ENCODE measurements at places on chromosomes 11 and 22. TPM values are rescaled to one million over a fixed set of nuclear protein-coding genes. Genes with fewer than 3 reads are reported as not detected.

DNA sequence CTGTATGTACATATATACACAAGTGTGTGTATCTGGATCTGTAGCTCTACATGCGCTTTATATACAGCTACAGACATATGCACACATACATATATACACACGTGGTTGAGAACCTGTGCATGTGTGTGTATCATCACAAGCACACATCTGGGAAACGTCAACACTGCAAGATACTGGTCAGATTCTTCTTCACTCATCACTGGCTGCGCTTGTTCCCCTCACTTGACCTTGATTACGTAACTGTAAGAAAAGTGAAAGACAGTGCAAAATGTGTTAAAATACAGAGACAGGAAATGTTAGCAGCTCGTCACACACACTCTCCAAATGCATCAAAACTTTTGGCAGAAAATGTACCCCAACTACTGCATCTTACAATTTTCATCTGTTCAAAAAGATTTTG, 51.9 kb upstream of the MN1 start:
- no peak for DNase-seq

DNA sequence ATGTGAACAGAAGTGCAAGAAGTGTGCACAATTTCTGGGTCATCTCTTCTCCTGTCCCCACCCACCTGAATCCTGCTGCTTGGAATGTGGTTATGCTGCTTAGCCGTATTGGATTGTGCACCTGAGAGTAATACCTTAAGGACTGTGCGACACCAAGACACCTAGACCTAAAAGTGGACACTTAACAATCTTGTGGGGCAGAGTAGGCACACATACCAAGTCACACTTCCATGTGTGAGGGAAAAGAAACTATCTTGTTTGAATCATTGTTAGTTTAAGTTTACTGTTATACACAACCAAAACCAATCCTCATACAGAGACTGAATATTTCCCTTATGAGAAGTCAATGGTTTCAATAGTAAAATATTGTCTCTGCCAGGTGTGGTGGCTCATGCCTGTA, 93.7 kb downstream of the CCDC83 start:
- DNase-seq, result no peak

- no peak for DNase-seq
These were observed 34.7 kb downstream of the LDHAL6A start for GRCh38 chr11:18490319-18490718.

DNA sequence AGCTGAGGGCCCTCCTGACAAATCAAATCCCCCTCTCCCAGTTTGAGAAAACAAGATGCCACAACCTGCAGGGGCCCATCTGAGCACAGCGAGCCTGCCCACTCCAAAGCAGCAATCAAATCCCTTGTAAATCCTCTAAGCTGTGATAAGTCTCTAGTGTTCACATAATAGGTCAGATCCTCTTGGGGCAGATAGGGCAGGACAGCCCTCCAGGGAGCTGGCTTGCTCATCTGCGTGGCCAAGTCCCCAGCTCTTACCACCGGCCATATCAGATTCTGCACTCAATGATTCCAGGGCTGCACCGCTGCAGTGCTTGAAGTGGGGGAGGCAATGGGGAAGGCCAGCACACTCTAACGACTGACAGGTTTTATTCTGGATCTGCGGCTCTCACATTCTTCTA, 29.6 kb upstream of the FLI1 start:
- no peak for DNase-seq

DNA sequence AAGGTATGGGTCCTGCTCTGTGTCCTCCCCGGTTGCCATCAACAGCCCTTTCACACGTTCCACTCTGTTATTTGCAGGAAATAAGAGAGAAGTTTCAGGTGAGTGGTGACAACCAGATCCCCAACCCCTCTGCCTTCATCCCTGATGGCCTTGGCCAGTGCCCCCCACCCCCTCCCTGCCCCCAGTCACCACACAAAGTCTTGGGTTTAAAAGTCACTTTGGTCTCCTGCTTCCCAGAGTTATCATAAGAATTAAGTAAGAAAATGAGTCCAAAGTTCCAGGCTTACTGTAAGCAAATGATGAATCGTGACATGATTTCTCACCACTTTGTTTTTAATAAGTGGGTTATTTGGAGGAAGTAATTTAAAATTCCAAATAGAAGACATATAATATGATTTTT, 9.2 kb upstream of the OAF start:
- no peak for DNase-seq

- peak; percentile 26 for DNase-seq
These were observed 14.0 kb downstream of the C11orf42 start for GRCh38 chr11:6219359-6219758.

GRCh38 chr22:20857247-20857643, 1.4 kb downstream of the PI4KA start:
- no peak for DNase-seq

DNA sequence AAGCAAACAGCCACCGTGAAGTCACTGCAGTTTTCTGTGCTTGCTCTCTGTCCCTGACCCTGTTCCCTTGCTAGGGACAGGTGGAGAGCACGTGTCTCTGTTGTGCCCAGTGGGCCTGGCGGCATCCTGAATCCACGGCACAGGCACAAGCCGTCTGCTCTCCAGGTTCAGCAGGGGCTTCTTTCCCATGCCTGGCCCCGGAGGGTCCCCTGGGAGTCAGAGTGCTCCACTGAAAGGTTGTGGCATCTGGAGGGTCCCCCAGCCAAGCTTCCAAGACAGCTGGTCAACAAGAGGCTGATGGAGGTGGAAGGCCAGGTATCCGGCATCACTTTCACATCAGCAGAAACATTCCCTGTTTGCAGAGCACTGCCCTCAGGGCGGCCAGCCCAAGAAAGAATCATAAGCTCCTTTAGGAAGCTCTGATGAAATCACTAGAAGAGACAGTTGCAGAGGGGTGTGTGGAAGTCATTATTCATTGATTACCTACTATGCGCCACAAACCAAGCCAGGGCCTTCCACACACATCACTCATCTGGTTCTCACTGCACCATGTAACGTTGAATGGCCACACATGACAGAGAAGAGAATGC, 346.4 kb upstream of the B3GAT1 start:
- DNase-seq, result no peak

DNA sequence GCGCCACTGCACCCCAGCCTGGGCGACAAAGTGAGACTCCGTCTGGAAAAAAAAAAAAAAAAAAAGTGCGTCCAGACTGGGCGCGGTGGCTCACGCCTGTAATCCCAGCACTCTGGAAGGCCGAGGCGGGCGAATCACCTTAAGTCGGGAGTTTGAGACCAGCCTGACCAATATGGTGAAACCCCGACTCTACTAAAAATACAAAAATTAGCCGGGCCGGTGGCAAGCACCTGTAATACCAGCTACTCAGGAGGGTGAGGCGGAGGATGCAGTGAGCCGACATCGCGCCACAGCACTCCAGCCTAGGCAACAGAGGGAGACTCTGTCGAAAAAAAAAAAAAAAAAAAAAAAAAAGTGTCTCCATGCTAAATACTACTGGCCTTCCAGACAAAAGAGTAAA, 1.3 kb downstream of the USP28 start:
- no peak for DNase-seq

DNA sequence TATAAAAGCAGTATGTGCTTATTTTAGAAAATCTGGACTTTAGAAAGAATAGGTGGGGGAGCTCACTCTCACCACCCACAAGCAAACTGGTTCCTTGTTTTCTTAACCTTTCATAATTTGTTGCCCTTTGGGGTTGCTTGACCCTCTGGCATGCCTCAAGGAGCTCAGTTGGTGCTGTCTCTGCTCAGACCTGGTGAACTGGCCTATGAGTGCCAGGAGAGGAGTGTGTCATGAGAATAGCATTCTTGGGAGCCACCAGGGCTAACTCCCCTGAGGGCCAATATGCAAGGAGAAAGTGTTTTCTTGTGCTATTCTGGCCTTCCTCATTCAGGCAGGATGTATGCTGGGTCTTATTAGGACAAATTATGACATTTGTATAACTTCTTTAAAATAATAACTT, 21.0 kb upstream of the AMOTL1 start:
- no peak for DNase-seq

DNA sequence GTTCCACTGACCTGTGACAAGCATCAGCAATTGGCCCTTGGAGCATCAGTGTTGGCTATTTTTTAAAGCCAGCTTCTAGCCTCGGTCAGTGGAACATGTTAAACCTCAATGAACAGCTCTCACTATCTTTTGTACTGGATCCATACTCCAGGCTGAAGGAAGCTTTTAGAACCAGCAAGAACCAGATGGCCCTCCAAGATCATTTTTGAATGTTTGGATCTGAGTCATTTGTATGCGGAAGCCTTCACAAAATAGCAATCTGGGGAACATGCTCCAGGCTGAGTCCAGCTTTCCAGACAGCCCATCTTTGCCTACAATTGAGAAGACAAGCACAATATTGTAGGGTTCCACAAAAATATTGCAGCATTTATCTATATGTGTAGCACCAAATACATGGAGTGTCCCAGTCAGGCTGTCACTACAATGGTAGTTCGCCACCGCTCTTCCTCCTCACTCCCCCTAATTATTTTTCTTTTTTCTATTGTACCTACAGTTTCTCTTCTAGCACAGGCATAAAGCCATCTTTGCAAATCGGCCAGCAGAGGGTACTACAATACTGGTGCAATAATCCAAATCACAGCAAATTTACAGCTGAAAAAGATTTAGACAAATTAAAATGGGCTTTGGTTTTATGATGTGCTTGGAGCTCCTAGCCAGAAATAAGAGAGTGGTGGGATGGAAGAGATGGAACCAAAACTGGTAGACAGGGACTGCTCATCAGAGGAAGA, 177.4 kb upstream of the BLID start:
- no peak for DNase-seq

DNA sequence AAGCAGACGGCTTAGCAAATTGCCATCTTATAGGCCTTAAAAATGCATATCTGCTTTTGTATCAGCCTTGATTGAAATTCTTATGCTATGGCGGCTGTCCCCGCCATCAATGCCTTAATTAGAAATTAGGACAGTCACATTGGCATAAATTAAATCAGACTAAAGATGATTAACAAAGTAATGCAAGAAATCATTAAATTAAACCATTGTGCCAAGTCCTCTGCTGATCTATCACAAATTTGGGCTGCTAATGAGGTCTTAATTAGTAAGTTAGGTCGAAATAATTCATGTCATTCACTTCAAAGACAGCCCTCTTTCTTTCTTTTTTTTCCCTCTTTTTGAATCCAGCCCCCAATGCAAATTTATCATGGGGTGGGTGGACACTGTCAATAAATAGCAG, 159.3 kb downstream of the MIAT start:
- DNase-seq, result no peak

SLC22A9 gene
- total RNA-seq, result not detected

YWHAH gene
- total RNA-seq, result 53.4 TPM

THAP12 gene
- 38.1 TPM for total RNA-seq

IL17REL gene
- total RNA-seq, result not detected

ZNF215 gene
- total RNA-seq, result 0.12 TPM

MEI1 gene
- total RNA-seq, result not detected

OR52E8 gene
- total RNA-seq, result not detected

VPS37C gene
- total RNA-seq, result 27.3 TPM

AGBL2 gene
- 0.22 TPM for total RNA-seq

NLRP10 gene
- not detected for total RNA-seq

SPI1 gene
- 3.6 TPM for total RNA-seq

TSPAN18 gene
- total RNA-seq, result 21.7 TPM

PRG3 gene
- not detected for total RNA-seq

SAA4 gene
- 2.9 TPM for total RNA-seq

APOA4 gene
- not detected for total RNA-seq
